ENCODE measurements at places on chromosomes 11 and 22. TPM values are rescaled to one million over a fixed set of nuclear protein-coding genes. Genes with fewer than 3 reads are reported as not detected.

GRCh38 chr22:20035375-20036083 is 14.6 kb downstream of the TANGO2 start:
- no peaks in the 10 kb centered on the region for H3K27me3 ChIP-seq
- DNase-seq, result peak; percentile 43
- no peak overlapping the region for H3K4me3 ChIP-seq
- no peak overlapping the region for H3K27ac ChIP-seq
- H3K36me3 ChIP-seq, result peaks cover 32% of the 10 kb centered on the region
- H3K4me1 ChIP-seq, result peaks cover 7% of the 10 kb centered on the region

- no peak overlapping the region for H3K4me3 ChIP-seq
- no peaks in the 10 kb centered on the region for H3K27me3 ChIP-seq
- no peaks in the 10 kb centered on the region for H3K36me3 ChIP-seq
- no peaks in the 10 kb centered on the region for H3K4me1 ChIP-seq
Observed at GRCh38 chr11:103051981-103052380, 40.0 kb downstream of the DCUN1D5 start.

- H3K36me3 ChIP-seq, result no peaks in the 10 kb centered on the region
- H3K4me3 ChIP-seq, result no peak overlapping the region
- no peaks in the 10 kb centered on the region for H3K4me1 ChIP-seq
- no peak overlapping the region for H3K27ac ChIP-seq
- H3K27me3 ChIP-seq, result peaks cover 12% of the 10 kb centered on the region
Observed at GRCh38 chr11:121372671-121373429, 79.3 kb upstream of the SORL1 start.

- DNase-seq, result no peak
- H3K36me3 ChIP-seq, result no peaks in the 10 kb centered on the region
- H3K4me1 ChIP-seq, result no peaks in the 10 kb centered on the region
- no peaks in the 10 kb centered on the region for H3K27me3 ChIP-seq
- H3K4me3 ChIP-seq, result no peak overlapping the region
Observed at GRCh38 chr11:126491092-126491491, 135.6 kb downstream of the ST3GAL4 start.

GRCh38 chr11:35038211-35038928 is 100.6 kb upstream of the CD44 start:
- no peak for DNase-seq
- peaks cover 37% of the 10 kb centered on the region for H3K4me1 ChIP-seq
- no peak overlapping the region for H3K27ac ChIP-seq
- no peaks in the 10 kb centered on the region for H3K36me3 ChIP-seq
- no peak overlapping the region for H3K4me3 ChIP-seq

GRCh38 chr22:26360169-26360885 is 68.7 kb upstream of the ASPHD2 start:
- H3K27ac ChIP-seq, result no peak overlapping the region
- peaks cover 18% of the 10 kb centered on the region for H3K4me1 ChIP-seq
- H3K27me3 ChIP-seq, result peaks cover 2% of the 10 kb centered on the region
- H3K4me3 ChIP-seq, result peak overlapping the region; percentile 55

DNA sequence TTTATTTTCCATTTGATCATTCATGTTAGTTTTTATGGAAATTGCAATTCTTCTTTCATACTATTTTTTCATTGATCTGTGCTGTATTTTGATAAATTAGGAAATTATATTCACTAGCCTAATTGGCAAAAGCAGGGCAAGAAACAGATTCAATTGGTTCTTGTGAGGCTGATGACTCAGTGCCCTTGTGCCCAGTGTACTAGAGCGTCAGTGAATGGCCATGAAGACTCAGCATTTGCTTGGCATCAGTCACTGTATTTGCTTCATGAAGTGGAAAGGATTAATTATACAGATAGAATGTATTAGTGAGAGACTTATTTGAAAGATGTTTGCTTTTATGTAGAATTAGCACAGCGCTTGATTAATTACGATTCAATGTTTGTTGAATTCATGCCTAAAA is 31.8 kb downstream of the MRGPRX1 start:
- H3K4me3 ChIP-seq, result no peak overlapping the region
- no peak overlapping the region for H3K27ac ChIP-seq
- H3K36me3 ChIP-seq, result no peaks in the 10 kb centered on the region
- H3K4me1 ChIP-seq, result no peaks in the 10 kb centered on the region
- DNase-seq, result no peak
- no peaks in the 10 kb centered on the region for H3K27me3 ChIP-seq

DNA sequence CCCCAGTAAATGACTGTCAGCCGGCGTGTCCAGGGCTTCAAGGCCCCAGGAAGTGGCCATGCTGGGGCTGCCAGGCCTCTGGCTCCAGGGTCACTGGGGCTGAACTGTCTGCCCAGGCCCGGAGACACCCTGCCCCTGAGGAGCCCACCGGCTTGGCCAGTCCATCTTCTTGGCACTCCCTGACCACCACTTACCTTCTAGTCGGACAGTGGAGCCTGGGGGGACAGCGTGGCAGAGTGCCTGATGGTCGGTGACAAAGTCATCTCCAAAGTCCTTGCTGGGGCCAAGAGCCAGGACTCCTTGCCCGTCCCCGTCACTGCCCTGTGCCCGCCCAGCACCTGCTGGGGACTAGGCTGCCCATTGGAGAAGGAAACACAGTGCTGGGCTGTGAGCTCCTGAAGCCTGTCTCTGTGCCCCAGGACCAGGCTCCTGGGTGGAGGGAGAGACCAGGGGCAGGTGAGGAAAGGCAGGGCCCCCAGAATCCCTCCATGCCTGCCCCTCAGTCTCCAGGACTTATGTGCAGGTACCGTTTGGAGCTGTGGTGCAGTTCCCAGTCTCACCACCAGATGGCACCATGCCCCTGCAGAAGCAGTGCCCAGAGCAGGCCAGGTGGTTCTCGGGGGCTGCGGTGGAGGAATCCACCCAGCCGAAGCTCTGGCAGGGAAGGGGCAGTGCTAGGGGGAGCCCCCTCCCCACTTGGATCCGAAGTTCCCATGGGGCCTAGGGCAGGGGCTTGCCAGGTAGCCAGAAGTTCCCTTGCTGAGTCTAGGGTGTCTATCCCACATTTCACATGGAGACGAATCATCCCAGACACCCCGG is 6.0 kb upstream of the CCDC188 start:
- peak; percentile 97 for DNase-seq
- H3K4me1 ChIP-seq, result peaks cover 3% of the 10 kb centered on the region

DNA sequence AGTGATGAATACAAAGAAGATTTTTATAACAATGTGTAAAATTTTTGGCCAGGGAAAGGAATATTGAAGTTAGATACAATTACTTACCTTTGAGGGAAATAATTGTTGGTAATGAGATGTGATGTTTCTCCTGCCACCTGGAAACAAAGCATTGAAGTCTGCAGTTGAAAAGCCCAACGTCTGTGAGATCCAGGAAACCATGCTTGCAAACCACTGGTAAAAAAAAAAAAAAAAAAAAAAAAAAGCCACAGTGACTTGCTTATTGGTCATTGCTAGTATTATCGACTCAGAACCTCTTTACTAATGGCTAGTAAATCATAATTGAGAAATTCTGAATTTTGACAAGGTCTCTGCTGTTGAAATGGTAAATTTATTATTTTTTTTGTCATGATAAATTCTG is 5.3 kb downstream of the BIRC3 start:
- H3K27ac ChIP-seq, result peak overlapping the region; percentile 36
- no peak for DNase-seq
- no peaks in the 10 kb centered on the region for H3K36me3 ChIP-seq

- no peak overlapping the region for H3K4me3 ChIP-seq
- DNase-seq, result peak; percentile 39
- H3K36me3 ChIP-seq, result no peaks in the 10 kb centered on the region
- no peaks in the 10 kb centered on the region for H3K4me1 ChIP-seq
Observed at GRCh38 chr11:23403210-23404185, 543.2 kb upstream of the CCDC179 start.

DNA sequence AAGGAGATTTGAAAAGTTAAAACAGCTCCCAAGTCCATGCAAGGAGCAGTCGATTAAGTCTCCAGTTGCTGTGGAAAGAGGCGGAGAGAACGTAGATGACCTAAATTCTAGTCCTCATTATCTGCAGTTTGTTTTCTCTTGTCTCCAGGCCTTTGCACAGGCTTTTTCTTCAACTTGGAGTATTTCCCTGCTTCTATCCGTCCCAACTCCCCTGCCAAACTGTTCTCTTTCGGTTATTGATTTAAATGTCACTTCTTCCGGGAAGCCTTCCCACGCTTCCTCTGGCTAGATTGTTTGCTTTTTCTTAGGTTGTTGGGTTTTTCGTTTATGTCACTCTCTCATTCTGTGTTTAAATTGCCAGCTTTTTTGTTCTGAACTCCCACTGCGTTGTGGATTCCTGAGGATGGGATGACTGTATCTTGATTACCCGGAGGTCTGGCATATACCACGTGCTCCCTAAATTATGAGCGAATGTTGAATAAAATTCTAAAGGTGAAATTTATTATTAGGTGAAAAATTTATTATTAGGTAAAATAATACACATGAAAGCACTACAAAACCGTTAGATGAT is 463 bp downstream of the TMEM126B start:
- H3K27ac ChIP-seq, result peak overlapping the region; percentile 33
- H3K36me3 ChIP-seq, result peaks cover 4% of the 10 kb centered on the region
- no peak for DNase-seq

- no peak overlapping the region for H3K27ac ChIP-seq
- H3K4me1 ChIP-seq, result no peaks in the 10 kb centered on the region
- H3K27me3 ChIP-seq, result no peaks in the 10 kb centered on the region
- DNase-seq, result peak; percentile 42
Observed at GRCh38 chr11:134425816-134426536, 13.9 kb upstream of the B3GAT1 start.

GRCh38 chr11:119835753-119836152 is 106.8 kb upstream of the NECTIN1 start:
- no peaks in the 10 kb centered on the region for H3K4me1 ChIP-seq
- no peak overlapping the region for H3K27ac ChIP-seq
- no peak for DNase-seq

- peak overlapping the region; percentile 15 for H3K4me3 ChIP-seq
- H3K36me3 ChIP-seq, result peaks cover 22% of the 10 kb centered on the region
- peaks cover 44% of the 10 kb centered on the region for H3K4me1 ChIP-seq
- DNase-seq, result no peak
Observed at GRCh38 chr22:42608136-42608822, 6.4 kb downstream of the POLDIP3 start.

DNA sequence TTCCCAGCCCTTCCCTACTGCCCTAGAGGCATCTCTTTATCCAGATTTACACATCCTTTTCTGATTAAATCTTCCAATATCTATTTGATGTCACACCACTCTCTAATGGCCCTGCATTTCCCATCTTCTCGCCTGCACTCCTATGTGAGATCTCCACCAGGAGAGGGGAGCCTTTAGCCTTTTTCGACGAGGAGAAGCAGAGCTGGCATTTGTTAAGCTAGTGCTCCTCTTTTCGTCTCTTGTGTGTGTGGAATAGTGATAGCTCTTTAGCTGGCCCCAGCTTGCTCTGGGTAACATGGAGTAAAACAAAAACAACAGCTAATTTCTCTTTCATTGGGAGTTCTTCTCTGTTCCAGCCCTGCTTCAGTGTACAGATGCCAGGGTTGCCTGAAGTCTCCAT is 536.5 kb downstream of the NTM start:
- peaks cover 19% of the 10 kb centered on the region for H3K4me1 ChIP-seq
- no peaks in the 10 kb centered on the region for H3K36me3 ChIP-seq
- H3K27me3 ChIP-seq, result no peaks in the 10 kb centered on the region

DNA sequence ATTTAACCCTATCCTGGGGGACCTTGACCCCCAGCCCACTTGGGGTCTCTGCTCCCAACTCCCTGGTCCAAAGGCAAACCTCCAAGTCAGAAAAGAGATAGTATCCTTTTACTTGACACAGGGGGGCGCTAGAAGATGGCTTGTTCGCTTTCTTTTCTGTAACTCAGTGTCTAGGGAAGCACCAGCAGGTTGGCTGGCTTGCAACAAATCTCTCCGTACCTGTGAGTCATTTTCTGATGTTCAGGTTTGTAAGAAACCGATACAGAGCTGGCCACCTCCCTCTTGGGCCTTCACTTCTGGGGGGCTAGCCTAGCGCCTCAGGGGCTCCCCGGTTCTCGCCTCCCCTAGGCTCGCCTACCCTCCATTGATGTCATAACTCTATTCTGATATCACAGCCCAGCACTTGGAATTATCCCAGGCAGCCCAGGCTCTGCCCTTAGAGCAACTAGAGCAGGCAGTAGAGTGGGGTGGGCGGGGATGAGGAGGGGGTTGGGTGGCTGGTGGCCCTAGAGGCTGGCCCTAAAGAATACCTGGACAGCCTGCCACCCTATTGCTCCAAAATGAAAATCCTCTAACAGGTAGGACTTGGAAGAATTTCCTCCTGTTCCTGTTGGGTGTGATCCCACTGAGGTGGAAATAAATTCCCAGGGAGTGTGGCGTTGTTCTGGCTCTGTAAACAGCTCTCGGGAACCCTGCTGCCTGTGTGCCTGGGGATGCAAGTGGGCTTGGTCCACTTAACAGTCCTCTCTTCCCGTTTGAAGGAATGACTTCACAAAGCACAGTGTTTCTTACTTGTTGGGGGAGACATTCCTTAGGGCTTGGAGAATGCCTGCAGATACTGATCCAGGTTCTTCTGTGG is 69.4 kb downstream of the OSBP2 start:
- H3K4me3 ChIP-seq, result no peak overlapping the region
- no peak overlapping the region for H3K27ac ChIP-seq
- no peaks in the 10 kb centered on the region for H3K4me1 ChIP-seq
- no peaks in the 10 kb centered on the region for H3K36me3 ChIP-seq

DNA sequence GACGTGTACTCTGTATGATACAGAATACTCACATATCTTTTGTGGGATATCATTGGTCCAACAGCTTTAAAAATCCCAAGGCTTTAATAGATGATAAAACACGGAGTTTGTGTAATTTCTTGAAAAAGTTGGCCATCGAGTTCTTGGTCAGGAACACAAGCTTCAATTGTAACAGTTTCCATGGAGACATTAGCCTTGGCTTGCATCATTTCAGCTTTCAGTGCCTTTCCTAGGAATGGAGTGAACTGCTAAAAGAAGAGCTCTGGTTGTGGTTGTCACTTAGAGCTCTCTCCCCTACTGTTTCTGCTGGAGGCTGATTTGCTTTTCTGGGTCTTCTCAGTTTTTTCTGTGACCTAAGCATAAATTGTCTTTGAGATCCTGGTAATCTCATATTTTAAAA is 14.2 kb downstream of the BMAL1 start:
- no peak overlapping the region for H3K27ac ChIP-seq
- DNase-seq, result no peak
- no peaks in the 10 kb centered on the region for H3K36me3 ChIP-seq
- H3K4me3 ChIP-seq, result no peak overlapping the region
- no peaks in the 10 kb centered on the region for H3K27me3 ChIP-seq
- H3K4me1 ChIP-seq, result peaks cover 17% of the 10 kb centered on the region

GRCh38 chr11:65189191-65189590 is 7.5 kb downstream of the CAPN1 start:
- no peak overlapping the region for H3K27ac ChIP-seq
- no peaks in the 10 kb centered on the region for H3K27me3 ChIP-seq
- H3K4me3 ChIP-seq, result no peak overlapping the region
- H3K4me1 ChIP-seq, result no peaks in the 10 kb centered on the region

GRCh38 chr11:41659985-41660384 is 200.5 kb upstream of the LRRC4C start:
- H3K27me3 ChIP-seq, result no peaks in the 10 kb centered on the region
- DNase-seq, result no peak
- H3K27ac ChIP-seq, result no peak overlapping the region

DNA sequence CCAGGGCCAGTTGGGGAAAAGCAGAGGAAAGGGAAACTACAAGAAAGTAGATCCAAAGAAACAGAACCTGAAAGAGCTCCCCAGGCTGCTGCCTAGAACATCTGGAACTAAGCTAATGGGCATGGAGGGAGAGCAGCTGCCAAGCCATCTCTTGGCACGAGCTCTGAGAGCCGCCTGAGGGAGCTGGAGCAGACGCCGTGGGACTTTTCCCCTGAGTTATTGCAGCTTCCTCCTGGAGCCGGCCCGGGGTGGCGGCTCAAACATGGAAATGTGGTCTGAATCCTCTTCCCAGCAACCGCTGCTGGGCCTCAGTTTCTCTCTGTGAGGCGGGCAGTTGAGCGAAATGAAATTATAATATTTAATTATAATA is 41.8 kb downstream of the LIF start:
- peaks cover 51% of the 10 kb centered on the region for H3K4me1 ChIP-seq
- no peaks in the 10 kb centered on the region for H3K36me3 ChIP-seq

The KRTAP5-2 gene
- not detected for total RNA-seq

The VWCE gene
- 6.2 TPM for total RNA-seq

The LUZP2 gene
- total RNA-seq, result not detected

Measured in osteoblast (primary cell).